ENCODE measurements at places on chromosomes 4 and X.

GRCh38 chr4:137015426-137016409 is 516.6 kb downstream of the PCDH18 start:
- no peak for DNase-seq

- DNase-seq: no peak
These were observed 36.5 kb downstream of the CLCN5 start for GRCh38 chrX:49958727-49959485.

DNA sequence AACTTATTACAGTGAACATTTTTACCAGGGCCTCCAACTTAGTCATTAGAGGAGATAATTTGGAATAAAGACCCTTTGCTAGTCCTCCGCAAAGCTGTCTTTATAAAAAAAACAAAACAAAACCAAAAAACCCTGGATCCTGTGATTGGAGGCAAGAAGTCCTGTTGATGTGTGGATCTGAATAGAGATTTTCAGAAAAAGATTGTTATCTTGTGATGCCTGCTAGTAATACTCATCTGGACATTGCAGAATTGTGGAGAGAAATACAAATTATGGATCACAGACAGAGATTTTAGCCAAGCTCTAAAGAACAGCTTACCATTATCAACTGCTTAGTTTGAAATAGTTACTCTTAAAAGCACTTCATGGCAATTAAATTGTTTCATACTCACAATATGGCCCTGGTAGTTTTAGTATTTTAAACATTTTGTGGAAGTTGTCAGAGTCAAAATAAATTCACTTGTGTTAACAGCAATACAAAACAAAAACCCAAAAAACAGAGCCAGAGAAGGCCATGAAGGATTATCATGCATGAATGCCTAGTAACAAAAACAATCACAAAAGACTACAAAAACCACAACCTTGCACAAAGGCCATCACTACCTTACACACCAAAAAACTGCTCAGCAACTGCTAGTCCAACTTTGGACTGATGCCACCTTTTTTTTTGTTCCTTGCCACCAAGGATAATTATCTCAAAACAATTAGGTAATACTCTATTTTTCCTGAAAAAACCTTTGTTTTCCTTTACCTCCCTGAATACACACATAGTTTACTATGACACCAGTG is 514.5 kb upstream of the SLIT2 start:
- no peak for DNase-seq

DNA sequence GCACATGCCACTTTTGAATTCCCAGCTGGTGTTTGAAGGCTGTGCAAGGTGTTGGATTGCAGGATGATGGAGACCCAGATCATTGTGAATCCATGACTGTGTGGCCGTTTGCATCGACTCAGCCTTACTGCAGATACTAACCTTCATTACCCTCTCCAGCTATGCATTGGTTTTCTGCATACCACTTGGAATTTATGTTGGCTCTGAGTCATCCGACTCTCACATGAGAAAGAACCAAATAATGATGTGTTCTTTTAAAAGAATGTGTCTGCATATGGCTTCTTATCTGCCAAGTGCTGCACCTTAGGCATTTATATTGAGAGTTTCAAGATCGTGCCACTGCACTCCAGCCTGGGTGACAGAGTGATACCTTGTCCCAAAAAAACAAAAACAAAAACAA is 106.7 kb upstream of the PRKX start:
- DNase-seq: no peak
